CD4-positive, alpha-beta T cell (primary cell): ENCODE measurements at places on chromosomes 3 and 15. TPM values are rescaled to one million over a fixed set of nuclear protein-coding genes. Genes with fewer than 3 reads are reported as not detected.

GRCh38 chr15:32004249-32004648, 26.1 kb upstream of the CHRNA7 start:
- no peak for DNase-seq

The EAF1 gene
- total RNA-seq: 31.7 TPM

The SLC24A5 gene
- total RNA-seq: not detected

- DNase-seq: no peak
These were observed 11.3 kb upstream of the THRB start for GRCh38 chr3:24505691-24506550.

The C3orf33 gene
- total RNA-seq: 2.4 TPM

GRCh38 chr3:97009427-97010019, 195.1 kb downstream of the EPHA6 start:
- no peak for DNase-seq

The ACSBG1 gene
- 0.05 TPM for total RNA-seq

The USP13 gene
- 4.3 TPM for total RNA-seq

GRCh38 chr3:161641287-161641686, 144.7 kb downstream of the OTOL1 start:
- no peak for DNase-seq

DNA sequence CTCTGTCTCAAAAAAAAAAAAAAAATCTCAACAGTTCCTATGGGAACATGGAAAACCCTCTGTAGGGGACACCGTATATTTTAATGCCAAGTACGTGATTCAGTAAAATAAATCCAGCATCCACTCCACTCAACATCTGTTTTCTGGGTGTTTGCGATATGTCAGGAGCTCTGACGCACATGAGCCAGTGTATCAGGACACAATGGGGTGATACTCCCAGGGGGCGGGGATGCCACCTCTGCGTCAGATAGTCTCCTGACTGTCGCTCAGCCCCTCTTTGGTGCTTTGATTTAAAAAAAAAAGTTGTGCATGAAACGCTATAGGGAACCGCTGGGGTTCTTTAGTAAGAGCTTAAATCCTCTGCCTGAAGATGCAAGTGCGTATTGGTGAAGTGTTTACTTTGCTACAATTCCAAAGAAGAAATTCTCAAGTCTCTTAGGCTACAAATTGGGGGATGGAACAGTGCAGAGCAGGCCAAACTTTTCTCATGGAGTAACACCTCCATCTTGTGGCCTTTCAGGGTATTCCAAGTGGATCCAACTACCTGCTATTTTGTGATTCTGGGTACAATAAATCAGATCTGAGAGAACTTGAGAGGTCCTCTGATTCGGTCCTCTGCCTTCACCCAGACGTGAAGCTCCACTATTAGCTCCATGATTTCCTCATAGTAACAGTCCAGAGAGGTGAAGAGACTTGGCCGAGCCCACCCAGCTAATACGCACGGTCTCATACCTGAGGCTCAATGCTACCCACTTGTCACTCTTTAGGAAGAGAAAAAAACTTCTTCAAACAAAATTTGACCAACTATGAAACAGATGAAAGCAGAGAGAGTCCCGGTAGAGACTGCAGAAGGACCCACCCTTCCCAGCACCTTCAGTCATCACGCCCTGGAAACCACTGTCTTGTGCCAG, 9.3 kb upstream of the NR2E3 start:
- peak; percentile 32 for DNase-seq

The DUOXA1 gene
- 1.0 TPM for total RNA-seq

GRCh38 chr15:71448688-71449114, 333.4 kb downstream of the THSD4 start:
- DNase-seq: no peak

The DAPK2 gene
- total RNA-seq: 1.3 TPM

GRCh38 chr3:15266510-15267376, 60.7 kb downstream of the CAPN7 start:
- DNase-seq: no peak

DNA sequence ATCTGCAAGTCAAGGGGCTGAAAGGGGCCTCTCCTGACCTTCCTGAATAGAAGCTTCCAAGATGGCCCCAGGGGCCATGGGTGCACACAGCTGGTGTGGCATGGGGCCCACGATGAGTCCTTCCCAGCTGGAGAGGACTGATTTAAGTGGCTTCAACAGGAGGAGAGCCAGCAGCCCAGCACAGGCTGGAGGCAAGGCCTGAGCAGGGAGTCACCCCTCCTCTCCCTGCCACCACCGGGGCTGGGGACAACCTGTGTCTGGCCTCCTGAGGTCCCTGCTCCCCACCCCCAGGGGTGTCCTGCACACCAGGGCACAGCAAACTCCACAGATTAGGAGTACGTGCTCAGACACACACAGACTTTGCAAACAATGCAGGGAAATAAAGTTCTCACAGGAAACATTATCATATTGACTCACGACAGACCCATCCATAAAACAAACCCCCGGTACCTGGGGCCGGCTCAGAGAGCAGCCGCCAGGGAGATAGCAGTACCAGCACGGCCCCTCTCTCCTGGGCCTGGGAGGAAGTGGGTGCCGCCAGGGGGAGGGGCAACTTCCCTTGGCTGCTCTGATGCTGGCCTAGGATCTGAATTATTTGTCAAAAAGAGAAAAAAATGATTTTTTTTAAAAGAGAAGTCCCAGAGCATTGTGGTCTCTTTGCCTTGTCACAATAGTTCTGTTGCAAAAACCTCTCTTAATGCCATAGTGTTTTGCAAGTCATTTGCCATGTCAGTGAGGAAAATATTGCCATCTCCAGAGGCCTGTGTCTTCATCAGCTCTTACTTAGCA, 21.9 kb upstream of the TSEN2 start:
- peak; percentile 28 for DNase-seq

DNA sequence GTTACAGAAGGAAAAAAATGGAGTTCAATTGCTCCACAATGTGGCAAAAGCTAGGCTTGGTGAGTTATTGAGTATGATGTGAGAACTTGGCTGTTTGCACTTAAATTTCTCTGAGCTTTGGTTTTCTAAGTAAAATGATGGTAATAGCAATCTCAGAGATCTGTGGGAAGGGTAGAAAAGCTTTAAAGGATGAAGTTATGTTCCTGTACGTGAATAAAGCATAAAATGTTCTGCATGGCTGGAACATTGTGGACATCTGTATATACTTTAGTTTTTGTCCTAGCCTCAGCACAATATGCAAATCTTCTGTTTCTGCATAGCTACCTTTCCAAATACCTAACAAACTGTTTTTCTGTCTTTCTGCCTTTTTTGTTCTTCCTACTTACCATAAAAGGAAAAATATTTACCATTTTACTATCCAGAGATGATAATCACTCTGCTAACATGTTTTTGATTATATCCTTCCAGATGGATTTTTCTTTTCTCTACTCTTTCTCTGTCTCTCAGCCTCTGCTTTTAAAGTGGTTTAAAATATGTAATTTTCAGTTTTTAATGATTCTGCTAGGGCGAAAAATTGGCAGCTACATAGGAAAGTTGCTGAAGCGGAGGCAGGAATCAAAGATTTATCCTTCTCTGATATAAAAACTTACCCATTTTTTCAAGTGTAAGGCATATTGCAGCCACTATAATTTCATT, 188.1 kb downstream of the FNDC3B start:
- DNase-seq: no peak

- DNase-seq: no peak
These were observed 170.6 kb downstream of the TJP1 start for GRCh38 chr15:29651476-29652233.

The CDHR4 gene
- 0.17 TPM for total RNA-seq

GRCh38 chr3:54965746-54966145, 37.9 kb upstream of the LRTM1 start:
- no peak for DNase-seq

DNA sequence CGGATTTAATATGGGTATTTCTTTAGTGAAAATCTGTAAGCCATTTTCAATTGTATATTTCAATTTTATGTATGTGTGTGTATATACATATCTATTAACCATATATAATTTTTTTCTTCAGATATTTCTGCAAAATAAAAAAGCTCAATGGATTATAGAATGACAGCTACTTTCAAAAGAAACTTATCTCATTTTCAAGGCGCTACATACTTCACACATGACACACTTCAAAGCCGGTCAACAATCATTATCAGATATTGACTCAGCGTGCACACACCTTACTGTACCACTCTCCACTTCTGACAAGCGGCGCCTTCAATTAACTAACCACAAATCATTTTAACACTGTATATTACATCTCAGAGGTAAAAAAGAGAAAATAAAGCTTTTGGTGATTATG, 39.6 kb downstream of the ATP13A3 start:
- DNase-seq: no peak

GRCh38 chr3:111691293-111691909, 96.3 kb upstream of the ZBED2 start:
- no peak for DNase-seq

DNA sequence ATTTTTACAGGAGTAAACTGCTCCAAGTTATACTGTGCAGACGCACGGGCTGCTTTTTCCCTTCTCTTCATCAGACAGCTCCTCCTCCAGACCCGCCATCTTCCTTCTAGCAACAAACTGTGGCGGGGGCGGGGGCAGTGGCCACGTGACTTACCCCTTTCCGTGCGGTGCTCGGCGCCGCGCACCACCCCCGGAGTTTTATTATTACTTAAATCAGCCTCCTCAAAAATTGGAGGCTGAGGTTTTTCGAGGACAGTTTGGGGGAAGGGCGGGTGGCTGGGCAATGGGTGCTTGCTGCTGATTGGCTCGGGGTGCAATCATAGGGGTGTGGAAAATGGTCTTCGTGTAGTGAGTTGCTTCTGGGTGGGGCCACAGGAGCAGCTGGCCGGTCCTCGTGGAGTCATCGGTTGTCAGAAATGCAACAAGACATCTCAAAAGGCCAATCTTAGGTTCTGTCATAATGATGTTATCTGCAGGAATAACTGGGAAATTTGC, 77.1 kb upstream of the MFGE8 start:
- no peak for DNase-seq

The ABTB1 gene
- 118 TPM for total RNA-seq

The NR2E3 gene
- not detected for total RNA-seq

The DPPA4 gene
- total RNA-seq: 2.5 TPM

DNA sequence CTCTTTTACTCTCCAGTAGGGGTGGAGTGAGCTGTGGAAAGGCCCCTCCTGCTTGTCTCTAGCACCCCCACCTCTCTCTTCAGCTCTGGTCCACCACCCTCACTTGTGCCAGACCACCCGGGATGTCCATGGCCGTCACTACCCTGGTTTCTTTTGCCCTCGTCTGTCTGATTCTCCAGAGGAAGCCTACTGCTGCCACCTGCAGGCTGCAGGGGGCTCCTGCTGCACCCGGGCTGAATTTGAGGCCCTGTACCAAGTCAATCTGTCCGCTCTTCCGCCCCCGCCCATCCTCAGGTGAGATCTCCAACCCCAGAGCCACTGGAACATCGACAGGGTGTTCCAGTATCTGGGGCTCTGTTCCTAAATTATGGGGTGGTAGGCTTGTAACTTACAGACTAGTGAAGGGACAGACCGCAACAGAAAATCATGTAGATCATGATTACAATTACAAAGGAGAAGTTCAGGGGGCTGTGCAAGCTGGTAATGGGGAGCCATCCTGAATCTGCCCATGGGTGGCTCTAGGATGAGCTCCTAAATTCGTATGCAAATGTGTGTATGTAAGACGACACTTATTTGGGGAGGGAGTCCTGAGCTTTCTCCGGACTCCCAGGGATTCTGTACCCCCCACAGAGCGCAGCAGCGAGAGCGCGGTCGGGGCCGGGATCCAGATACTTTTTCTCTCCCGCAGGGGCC, 683 bp upstream of the UNC45A start:
- peak; percentile 92 for DNase-seq

The CAPN3 gene
- total RNA-seq: 8.7 TPM

DNA sequence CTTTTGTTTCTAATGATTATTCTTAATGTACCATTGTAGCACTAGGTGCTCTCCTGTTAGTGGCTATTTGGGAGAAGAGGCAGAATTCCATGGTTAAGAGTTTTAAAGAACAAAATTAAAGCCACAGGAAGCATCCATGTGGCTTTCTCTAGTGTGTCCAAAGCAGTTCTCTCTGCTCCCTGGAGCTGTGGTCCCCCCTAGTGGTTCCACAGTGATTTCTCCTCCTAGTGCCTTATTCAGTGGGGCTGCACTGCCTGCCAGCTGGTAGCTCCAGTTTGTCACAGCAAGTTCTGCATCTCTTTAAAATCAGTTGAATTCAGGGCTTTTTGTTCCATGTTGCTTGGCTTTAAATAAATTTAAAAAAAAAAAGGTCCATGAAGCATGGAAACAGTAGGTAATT, 39.6 kb upstream of the FAM98B start:
- DNase-seq: no peak

GRCh38 chr3:55165704-55166405, 238.0 kb upstream of the LRTM1 start:
- DNase-seq: no peak

The RTP3 gene
- not detected for total RNA-seq

DNA sequence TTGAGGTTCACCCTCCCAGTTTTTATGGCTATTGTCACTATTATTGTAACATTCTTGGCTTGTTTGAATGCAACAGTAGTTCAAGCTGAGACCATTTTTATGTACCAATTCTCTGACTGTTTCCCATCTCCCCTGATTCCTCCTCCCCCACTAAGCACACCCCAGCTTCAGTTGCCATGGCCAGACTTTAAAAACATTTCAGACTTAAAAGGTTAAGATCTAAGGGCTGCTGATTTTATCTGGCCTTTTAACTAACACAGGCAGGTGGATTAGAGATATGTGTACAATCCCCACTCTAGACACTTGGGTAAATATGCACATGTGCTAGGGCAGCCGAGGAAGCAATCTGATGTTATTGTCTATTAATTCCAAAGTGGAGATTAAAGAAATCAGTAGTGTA, 386.3 kb upstream of the NR2F2 start:
- DNase-seq: no peak

The TM4SF18 gene
- total RNA-seq: not detected

The MYRIP gene
- not detected for total RNA-seq

DNA sequence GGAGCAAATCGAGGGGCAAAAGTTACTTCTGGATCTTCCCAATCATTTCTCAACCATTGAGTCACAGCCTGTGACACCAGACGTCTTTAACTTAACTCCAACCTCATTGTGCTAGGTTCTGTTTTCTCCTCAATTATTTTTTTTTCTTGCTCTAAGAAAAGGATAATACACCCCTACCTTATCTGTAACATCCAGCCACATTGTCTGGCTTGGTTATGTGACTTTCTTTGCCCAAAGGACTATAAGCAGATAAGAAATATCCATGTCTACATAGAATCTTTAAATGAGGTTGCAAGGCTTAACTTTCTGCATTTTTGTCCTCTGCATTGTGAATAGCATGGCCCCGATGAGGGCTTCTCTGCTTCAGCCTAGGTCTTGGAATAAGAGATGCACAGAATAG, 782.4 kb upstream of the CFAP20DC start:
- no peak for DNase-seq

The EOMES gene
- total RNA-seq: 0.69 TPM
